ENCODE measurements at places on chromosomes 6 and 20. TPM values are rescaled to one million over a fixed set of nuclear protein-coding genes. Genes with fewer than 3 reads are reported as not detected.

DNA sequence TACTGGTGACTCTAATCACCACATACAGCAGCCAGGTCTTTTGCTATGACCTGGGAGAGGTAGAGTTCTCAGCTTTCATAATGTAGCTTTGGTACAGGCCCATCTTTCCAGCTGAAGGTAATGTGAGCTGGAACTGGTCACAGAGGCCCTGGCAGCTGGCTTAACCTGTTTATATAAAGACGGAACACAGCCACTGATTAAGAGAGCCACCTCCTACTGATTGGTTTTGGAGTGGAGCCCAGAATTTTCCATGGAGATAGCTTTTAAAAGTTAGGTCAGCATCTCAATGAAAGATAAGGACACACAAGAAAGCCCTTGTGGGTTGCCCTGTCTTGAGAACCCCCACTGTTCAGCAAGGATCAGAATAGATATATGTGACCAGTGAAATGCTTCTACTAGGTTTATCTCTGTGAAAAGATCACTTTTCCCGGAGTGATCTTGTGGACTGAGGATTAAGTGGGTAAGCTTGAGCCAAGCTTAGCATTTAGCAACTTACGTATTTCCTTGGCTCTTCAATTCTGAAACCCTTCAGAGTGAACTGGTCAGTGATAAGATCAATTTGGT, 213.7 kb upstream of the CITED2 start:
- no peak for DNase-seq

DNA sequence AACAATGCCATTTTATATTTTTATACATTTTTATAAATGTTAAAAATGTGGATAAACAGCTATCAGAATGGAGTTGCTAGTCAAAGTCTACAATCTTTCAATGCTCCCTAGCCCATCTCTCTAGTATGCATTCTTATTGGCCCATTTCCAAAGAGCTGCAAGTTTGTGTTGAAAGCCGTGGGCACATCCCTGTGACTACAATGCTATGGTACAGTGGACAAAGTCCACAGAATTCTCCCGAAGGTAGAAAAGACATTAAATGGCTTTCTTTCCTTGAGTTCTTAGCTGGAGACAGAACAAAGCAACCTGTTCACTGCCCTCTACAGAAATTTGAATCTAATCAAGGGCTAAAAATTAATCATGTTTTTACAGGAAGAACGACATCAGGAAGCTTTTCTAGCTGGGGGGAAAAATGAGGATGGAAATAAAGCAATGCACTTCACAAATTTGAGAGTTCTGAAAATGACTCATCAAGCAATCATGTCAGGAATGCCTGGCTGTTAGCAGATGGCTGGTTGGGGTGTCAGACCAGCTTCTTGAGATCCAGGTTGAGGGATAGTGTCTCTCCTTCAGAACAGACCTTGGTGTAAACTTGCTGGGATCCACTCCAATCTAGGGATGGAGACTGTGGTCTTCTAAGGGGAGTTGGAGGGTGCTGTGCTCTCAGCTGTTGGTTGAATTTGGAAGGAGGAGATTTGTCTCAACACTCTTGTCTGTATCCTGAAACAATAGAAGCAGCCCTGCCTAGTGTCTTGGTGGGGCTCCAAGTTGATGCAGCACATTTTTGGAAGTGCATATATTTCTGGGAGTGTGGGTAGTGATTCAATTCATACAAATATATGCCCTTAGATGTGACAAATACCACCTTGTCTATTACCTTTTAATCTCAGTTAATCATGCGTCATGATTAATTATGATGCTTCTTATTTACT, 143.4 kb upstream of the PHACTR1 start:
- no peak for DNase-seq

The CRISP3 gene
- total RNA-seq, result not detected

DNA sequence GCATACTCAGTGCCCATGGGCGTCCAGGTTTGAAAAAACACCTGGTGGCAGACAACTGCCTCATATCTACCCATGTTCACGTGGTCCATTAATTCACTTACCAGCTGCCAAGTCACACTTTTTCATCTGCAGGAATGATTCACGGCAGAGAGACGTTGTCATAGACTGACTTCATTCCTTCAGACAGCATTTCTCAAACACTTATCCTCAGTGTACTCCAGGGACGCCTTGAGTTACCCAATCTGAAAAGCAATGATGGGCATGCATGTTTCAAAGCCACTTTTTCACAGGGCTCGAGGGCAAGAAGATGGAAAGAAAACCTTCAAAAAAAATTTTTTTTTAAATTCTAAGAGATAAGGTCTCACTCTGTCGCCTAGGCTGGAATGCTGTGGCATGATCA, 6.0 kb downstream of the MMP24OS start:
- DNase-seq, result no peak

- no peak for DNase-seq
These were observed 22.1 kb downstream of the CST4 start for GRCh38 chr20:23666698-23667097.

- DNase-seq, result no peak
These were observed 108.1 kb downstream of the BCKDHB start for GRCh38 chr6:80214436-80215022.

GRCh38 chr20:21090721-21091120, 15.4 kb downstream of the LINC00237 start:
- DNase-seq, result no peak

- DNase-seq, result no peak
These were observed 21.3 kb downstream of the CEP85L start for GRCh38 chr6:118630067-118630466.

DNA sequence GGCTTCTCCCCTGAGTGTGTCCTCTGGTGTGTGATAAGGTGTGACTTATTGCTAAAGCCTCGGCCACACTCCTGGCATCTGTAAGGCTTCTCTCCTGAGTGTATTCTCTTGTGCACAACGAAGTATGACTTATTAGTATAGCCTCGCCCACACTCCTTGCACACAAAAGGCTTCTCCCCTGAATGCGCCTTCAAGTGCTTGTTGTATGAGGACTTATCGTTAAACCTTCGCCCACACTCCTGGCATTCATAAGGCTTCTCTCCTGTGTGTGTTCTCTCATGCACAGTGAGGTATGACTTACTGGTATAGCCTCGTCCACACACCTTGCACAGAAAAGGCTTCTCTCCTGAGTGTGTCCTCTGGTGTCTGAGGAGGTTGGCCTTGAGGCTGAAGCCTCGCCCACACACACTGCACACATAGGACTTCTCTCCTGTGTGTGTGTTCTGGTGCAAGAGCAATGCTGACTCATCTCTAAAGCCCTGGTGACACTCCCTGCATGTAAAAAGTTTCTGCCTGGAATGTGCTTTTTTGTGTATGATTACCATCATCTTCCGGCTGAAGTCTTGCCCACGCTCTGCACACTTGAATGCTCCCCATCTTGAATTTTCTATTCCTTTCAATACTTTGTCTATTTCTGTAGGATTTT, 20.4 kb downstream of the ZNF337 start:
- DNase-seq, result no peak

- DNase-seq, result no peak
These were observed 47.0 kb downstream of the OR2B2 start for GRCh38 chr6:27864906-27865849.

GRCh38 chr6:115885636-115886366, 174.9 kb downstream of the FRK start:
- no peak for DNase-seq

The RBM24 gene
- total RNA-seq, result 1.8 TPM

DNA sequence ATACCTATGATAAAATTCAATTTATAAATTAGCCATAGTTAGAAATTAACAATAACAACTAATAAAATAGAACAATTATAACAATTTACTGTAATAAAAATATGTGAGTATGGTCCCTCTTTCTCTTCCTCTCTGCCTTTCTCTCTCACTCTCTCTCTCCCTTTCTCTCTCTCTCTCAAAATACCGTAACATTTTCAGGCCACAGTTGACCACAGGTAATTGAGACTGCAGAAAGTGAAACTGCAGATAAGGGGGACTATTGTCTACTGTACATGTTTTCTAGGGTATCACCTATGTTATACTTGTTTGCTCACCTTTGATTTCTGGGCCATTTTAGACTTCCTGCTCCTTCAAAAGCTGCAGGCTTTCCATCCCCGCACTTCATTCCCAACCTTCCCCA, 46.8 kb downstream of the LY86 start:
- DNase-seq, result no peak

GRCh38 chr6:31780507-31781243, 3.5 kb upstream of the VWA7 start:
- no peak for DNase-seq

DNA sequence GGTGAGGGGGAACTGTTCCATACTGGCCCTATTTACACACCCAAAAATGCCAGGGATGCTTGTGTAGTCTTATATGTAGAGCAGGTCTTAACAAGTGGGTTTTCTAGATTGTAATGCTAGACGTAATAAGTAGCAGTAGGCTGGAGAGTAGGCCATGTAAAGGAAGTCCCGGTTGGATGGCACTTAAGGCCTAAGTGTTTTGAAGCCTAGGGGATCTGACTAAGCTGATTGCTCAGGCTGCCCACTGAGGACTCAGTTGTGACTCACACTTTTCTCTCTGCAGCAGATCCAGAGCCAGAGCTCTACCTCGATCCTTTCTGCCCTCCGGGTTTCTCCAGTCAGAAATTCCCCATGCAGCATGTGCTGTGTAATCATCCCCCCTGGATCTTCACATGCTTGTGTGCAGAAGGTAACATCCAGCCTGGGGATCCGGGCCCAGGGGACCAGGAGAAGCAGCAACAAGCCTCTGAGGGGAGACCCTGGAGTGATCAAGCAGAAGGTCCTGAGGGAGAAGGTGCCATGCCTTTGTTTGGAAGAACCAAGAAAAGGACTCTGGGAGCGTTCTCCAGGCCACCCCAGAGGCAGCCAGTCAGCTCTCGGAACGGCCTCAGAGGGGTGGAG, 26.6 kb downstream of the ZNF133 start:
- no peak for DNase-seq

The ARMH2 gene
- total RNA-seq, result not detected

DNA sequence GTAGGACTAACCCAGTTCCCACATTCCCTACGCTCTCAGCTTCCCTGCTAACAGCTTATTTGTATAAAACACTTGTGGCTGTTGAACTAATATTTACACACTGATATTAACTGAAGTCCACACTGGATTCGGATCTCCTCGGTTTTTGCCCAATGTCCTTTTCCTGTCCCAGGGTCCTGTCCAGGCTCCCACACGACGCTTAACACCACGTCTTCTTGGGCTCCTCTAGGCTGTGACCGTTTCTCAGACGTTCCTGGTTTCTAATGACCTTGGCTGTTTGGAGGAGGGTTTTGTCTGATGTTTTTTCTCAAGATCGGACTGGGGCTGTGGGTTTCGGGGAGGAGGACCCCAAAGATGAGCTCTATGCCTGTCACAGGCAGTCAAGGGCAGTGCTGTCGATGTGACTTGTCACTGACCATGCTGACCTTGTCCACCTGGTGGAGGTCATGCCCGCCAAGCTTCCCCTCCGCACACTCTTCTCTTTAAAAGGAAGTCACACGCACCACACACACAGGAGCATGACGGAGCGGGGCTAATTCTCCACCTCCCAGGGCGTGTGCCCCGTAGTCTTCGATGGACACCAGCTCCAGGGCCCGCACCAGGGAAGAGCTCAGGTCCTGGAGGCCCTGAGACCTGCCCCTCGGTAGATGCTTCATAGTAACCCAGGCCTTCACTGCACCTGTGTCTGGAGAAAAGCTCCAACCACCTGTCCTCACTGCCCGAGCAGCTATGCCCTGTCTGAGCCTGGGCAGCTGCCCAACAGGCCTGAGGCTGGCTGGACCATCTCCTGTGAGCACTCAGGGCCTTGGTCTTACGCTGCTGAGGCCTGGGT, 72.0 kb downstream of the TTLL2 start:
- no peak for DNase-seq

GRCh38 chr6:35831257-35832007, 26.3 kb downstream of the LHFPL5 start:
- DNase-seq, result no peak

DNA sequence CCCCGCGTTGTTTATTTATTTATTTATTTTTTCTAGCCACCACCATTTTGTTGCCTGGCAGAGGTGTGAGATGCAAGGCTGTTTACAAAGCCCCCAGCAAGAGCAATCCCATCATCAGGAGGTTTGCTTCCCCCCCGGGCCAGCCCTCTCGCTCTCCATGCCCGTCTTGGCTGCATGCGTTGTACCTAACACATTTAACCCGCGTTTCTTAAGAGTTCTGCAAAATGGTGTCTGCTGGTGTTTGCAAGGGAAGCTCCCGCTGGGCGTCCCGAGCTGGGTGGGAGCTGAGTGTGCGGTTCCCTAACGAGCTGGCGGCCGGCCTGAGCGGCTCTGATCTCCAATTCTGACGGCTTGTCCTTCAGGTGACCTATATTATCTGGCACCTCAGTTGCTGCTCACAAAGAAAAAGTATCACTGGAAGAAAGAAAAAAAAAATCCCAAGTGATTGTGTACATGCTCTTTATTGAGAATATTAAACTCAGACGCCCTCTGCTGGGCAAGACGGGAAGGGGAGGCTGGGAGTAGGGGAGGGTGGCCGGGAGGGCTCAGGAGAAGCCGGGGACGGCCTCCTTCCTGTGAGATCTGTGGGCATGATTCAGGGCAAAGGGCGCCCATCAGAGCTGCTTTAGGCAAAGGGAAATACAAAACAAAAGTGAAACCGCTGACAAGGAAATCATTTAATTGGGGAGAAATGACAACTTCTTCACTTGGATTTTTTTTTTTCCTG, 154.8 kb downstream of the BCAS1 start:
- DNase-seq, result peak; percentile 100

- DNase-seq, result no peak
These were observed 370.8 kb upstream of the BTBD3 start for GRCh38 chr20:11546939-11547338.

The UBD gene
- not detected for total RNA-seq

Data from omental fat pad (tissue), 4 donors.